ENCODE measurements at places on chromosomes 11 and 22.

DNA sequence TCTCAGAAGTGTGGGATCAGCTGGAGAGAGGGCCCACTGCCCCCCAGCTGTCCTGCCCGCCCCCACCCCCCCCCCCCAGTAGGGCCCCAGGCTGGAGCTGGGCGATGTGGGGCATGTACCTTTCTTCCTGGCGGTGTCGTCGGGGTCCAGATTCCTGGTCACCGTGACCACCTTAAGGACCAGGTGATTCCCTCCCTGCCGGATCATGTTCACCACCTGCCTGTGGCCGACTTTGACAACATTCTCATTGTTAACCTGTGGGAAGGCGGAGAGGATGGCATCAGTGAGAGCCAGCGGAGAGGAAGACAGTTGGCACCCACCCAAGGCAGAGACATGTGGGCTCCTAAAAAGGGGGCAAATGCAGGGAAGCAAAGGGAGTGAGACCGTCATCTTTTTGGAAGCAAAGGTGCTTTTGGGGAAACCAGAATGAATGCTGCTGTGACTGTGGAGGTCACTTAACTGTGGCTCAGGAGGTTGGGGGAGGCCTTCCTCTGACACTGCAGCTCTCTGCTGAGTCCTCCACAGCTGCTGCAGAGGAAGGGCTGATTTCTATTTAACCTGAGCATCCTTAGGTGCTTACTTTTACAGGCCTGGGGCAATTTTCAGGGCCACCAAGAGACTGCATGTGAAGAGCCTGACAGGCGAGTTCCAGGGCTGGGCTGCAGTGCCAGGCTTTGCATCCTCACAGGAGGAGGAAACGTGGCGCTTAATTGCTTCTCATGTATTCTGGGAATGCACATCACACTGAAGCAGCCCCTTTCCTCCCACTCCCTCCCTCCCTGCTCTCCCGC, 104.5 kb downstream of the CTTN start:
- DNase-seq, result no peak

DNA sequence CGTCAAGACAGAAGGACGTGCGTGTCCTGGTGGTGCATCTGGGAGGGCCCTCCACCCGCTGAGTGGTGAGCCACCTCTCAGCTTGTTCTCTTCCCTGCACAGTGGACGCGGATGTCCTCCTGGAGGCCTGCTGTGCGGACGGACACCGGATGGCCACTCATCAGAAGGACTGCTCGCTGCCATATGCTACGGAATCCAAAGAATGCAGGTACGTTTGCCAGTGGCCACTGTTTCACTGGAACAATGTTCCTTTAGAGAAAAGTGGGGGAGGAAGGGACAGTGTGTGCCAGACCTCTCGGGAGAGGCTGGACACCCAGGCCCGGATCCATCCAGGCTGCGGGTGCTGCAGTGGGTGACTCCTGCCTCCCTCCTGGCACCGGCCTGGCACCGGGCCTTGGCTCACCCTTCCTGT, 15.9 kb downstream of the FBLN1 start:
- DNase-seq, result no peak

DNA sequence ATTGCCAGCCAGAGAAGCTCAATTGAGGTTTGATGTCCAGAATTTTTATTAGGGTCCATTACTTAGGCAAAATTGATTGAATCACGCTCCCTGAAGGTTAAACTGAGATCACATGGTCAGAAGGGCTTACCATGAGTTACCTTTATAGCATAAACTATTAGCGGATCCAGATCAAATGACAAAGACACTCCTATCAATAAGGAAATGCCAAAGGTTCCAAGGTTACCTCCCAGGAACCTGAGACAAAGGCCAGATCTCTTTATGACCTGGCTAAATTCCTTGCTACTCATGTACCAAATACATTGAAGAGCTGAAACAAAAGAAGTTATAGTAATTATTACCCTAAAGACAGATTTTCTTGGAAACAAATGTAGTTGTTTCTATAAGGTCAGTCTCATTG, 27.8 kb upstream of the ANO5 start:
- no peak for DNase-seq

DNA sequence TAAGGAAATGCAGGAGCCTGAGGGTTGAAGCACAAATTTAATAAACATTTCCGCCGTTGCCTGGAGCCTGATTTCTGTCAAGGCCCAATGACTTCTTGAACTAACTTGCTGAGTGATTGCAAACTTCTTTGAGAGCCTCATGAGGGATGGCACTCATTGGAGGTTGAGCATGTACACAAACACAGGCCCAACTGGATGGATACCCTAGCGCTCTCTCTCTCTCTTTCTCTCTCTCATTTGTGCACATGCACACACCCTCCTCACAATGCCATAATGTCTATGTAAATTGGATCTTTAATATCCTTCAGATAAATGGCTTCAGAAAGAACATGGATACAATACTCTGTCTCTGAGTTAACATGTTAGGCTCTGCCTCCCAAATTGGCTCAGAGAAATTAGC, 597.7 kb upstream of the CADM1 start:
- no peak for DNase-seq

GRCh38 chr11:46537537-46538295, 56.1 kb downstream of the AMBRA1 start:
- no peak for DNase-seq

DNA sequence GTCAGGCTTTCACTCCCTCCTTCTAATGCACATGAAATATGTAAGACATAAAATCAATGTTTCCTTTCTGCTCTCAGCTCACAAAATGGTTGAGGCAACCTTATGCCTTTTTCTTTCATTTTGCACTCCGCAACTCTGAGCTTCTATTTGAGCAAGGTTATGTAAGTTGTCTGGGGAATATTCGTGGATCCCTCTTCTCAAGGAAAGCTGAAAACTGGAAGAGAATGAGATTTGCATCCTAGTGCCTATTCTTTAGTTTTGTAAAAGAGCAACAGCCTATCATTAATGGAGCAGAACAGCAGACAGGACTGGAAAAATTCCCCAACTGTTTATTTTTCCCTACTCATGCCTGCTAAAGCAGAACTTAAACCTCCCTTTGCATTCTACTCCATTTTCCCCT, 141.7 kb downstream of the FAM76B start:
- no peak for DNase-seq

DNA sequence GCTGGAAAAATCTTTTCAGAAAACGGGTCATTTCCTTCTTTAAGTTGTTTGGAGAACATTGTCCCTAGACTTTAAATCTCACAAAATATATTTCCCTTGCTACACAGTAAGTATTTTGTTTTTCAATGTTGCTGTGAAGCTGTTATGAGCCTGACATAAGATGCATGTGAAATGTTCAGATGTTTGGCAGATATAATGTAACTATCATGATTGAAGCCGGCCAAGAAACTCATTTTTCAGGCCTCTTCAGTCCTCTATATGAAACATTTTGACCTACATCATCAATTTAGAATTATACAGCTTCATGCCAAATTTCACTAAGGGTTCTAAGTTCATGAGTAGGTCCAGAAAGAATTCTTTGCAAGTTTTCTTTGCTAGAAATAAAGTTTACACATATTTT, 133.8 kb downstream of the JRKL start:
- DNase-seq, result no peak

DNA sequence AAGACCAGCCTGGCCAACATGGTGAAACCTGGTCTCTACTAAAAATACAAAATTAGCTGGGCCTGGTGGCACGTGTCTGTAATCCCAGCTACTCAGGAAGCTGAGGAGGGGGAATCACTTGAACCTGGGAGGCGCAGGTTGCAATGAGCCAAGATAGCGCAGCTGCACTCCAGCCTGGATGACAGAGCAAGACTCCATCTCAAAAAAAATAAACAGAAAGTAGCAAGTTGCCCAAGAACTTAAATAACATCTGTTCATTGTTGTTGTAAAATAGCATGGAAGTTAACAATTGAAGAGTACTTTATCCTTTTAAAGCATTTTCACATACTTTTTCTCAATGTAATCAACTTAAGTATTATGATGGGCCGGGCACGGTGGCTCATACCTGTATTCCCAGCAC, 5.7 kb downstream of the AMBRA1 start:
- no peak for DNase-seq

DNA sequence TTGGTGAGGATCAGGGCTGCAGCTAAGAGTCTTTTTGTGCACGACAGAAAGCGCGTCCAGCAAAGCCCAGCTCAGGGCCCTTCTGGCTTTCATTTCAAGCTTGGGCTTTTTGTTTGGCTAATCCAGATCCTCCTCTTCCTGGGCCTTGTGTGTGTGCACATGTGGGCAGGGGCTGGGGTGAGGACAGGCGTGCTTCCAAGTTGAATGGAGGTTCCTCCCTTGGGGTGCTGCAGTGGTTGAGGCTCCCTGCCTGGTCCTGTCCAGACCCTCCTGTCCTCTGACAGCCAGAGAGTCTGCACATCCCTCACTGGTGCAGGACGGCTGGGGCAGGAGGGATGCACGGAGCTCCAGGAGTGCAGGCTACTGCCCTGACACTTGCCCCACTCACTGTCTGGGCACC, 62.0 kb upstream of the NECTIN1 start:
- no peak for DNase-seq

- no peak for DNase-seq
Observed at GRCh38 chr11:93694109-93694508, 32.6 kb downstream of the CEP295 start.

DNA sequence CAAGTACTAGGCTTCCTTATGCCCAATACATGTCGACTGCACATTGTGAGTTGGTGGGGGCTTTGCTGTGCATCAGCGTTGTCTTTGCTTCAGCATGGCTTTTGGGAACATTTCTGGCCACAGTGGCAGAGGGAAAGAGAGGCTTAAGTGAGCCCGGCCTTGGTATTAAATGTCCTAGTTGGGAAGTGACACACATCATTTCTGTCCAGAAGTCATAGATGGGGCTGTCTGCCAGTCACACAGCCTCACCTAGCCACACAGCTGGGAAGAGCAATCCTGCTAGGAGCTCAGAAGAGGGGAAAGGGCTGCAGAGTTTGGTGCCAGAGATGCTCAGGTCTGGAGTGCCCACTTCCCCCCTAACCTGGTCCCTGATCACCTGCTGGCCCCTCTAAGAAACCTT, 27.6 kb downstream of the TREH start:
- DNase-seq, result no peak

- no peak for DNase-seq
Observed at GRCh38 chr11:8307601-8308000, 43.9 kb upstream of the LMO1 start.

DNA sequence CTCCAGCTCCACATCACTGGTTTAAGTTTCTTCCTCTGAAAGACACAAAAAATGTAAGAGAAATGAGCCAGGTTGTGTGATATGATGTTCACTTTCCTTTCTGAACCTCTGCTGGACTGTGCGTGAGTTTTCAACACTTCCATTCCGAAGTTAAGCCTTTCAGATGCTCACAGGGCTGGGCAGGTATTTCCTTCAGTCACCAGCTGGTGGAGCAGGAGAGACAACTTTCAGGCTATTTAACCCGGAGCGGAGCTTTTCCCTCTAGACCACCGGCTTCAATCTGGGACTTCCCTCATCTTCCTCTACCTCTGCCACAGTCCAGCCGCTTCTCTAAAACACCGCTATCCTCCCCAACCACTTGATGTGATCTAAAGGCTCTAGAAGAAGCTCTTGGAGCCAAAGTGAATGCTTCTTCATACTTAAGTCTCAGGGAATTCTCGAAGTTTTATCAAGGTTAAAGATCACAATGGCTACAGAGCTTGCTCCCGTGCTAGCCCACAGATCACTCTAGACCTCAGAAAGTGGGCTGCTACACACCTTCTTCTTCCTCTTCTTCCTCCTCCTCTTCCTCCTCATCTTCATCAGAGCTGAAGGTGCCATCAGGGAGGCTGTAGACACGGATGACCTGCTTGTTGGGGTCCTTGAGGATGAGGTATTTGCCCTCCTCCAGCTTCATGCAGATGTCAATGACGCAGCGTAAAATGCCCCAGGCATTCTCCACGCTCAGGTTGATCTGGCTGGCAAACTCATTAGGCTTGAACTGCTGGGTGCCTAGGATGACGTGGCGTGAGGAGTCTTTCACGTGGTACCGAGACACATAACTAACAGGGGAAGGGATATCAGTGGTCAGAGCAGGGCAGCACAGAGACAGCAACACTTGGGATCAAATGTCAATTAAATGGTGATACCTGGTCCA, 4.4 kb upstream of the FOXRED2 start:
- no peak for DNase-seq

- DNase-seq, result no peak
Observed at GRCh38 chr11:81658722-81659121, 1074.9 kb downstream of the FAM181B start.

DNA sequence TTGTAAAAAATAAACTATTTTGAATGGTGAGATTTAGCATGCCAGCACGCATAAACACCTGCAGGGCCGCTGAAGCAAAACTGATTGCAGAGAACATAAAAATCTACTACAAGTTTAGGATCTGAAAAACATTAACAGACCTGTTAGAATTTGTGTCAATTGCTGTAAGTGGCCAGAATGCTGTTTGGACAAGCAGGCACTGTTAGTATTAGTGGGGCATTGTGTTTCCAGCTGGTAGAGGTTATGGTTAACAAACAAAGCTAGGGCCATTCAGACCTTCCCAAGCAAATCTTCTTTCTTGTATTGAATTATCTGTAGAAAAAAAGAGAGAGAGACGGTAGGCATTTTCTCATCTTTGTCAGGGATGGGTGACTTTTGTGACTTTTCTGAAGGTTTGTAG, 57.6 kb upstream of the OLFML1 start:
- DNase-seq, result no peak

DNA sequence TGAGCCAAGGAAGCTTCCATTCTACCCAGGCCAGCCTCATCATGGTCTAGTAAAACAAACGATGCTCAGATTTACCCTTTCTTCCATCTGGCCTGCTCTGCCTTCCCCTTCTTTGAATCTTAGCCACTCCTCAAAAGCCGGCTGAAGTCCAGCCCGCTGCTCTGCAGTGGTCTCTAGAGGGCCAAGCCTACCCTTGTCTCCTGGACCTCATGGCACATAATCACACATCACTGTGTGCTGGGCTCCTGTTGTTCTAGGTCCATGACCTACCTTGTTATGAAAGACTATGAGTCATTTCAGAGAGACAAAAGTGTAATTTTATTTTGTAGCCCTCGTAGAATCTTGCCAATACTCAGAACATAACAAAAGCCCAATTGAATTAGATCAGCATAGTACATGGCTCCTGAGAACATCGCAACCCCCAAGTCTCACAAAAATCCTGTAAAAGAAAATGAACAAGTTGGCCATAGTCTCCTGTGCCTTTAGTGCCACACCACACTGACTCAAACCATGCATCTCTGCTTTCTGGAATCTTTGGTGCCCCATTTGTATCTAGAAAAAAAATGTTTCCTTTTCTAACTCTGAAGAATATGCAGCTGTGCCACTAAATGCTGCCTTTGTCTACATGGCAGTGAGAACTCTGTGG, 192.7 kb downstream of the OPCML start:
- no peak for DNase-seq

GRCh38 chr11:62542750-62543567, 3.6 kb downstream of the AHNAK start:
- DNase-seq, result no peak

GRCh38 chr22:35352214-35353111, 28.4 kb upstream of the HMOX1 start:
- peak; percentile 62 for DNase-seq

All from stimulated activated CD8-positive, alpha-beta memory T cell treated with anti-CD3 and anti-CD28 coated beads, Interleukin-2, amount 100 ng/mL, for 48 hours (primary cell).